ENCODE measurements at places on chromosomes 3 and 15. TPM values are rescaled to one million over a fixed set of nuclear protein-coding genes. Genes with fewer than 3 reads are reported as not detected.

GRCh38 chr3:171996178-171996817 is 43.1 kb upstream of the FNDC3B start:
- no peaks in the 10 kb centered on the region for H3K27me3 ChIP-seq
- no peaks in the 10 kb centered on the region for H3K36me3 ChIP-seq
- H3K4me3 ChIP-seq: no peak overlapping the region
- DNase-seq: no peak
- no peak overlapping the region for H3K27ac ChIP-seq

GRCh38 chr3:32284443-32285212 is 46.1 kb downstream of the CMTM8 start:
- no peak overlapping the region for H3K27ac ChIP-seq
- no peaks in the 10 kb centered on the region for H3K36me3 ChIP-seq

DNA sequence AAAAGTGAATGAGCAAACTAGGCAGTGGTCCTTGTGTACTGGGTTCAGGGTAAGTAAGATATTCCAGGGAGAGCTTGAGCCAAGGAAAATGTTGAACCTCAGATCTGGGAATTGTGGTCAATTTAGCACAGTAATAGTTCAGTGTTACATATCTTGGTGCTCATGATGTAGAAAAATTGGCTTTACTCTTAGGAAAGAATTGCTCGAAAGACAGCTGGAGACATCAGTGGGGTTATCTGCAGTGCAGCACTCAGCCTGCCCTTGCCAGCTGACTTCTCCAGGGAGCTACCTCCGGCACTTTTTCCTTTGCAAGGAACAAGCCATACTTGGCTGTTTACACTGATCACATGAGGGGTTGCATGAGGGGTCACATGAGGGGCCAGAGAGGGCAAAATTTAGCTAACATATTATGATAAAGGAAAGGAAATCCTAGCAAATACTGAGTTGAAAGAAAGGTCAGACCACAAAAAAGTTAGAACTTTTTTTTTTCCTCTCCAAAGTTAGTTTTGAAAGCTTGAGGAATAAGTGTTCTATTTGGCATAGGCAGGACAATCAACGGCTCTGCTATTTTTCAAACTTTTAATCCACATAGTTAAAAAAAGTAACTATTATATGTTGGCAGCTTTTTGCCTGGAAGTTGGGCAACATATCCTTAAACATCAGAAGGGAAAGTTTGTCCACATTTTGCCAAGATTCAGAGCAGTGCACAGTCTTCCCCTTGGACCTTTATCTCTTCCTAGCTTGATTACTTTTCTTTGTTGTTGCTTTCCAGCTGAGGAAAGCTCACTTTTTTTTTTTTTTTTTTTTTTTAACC is 92.4 kb downstream of the COL6A6 start:
- H3K4me1 ChIP-seq: no peaks in the 10 kb centered on the region
- no peak for DNase-seq
- no peak overlapping the region for H3K4me3 ChIP-seq
- no peaks in the 10 kb centered on the region for H3K36me3 ChIP-seq
- no peak overlapping the region for H3K27ac ChIP-seq

GRCh38 chr3:158663246-158663645 is 9.2 kb downstream of the LXN start:
- H3K27me3 ChIP-seq: no peaks in the 10 kb centered on the region
- H3K4me1 ChIP-seq: no peaks in the 10 kb centered on the region
- H3K4me3 ChIP-seq: no peak overlapping the region
- peaks cover 32% of the 10 kb centered on the region for H3K36me3 ChIP-seq
- H3K27ac ChIP-seq: no peak overlapping the region
- DNase-seq: no peak

DNA sequence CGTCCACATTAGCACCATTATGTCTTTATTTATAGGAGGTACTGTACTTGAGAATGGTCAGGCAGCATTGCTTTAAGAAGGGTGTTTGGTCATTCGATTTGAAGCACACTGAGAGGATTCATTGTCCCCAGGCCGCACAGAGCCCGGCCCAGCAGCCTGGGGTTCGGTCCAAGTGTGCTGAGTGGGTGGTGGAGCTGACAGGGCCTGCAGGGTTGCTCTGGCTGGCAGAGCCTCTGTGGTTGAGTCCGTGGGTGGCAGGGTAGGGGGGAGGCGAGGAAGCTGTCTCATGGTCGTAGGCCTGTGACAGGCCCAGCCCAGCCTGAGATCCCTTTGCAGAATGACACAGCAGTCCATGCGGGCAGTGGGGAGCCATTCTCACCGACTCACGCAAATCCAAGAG is 227.7 kb upstream of the TOPAZ1 start:
- no peaks in the 10 kb centered on the region for H3K27me3 ChIP-seq
- no peaks in the 10 kb centered on the region for H3K36me3 ChIP-seq
- DNase-seq: no peak
- H3K27ac ChIP-seq: no peak overlapping the region
- no peaks in the 10 kb centered on the region for H3K4me1 ChIP-seq
- H3K4me3 ChIP-seq: no peak overlapping the region

ZNF710 gene
- total RNA-seq: 43.5 TPM

GRCh38 chr3:21229426-21230135 is 521.4 kb downstream of the ZNF385D start:
- no peaks in the 10 kb centered on the region for H3K4me1 ChIP-seq
- DNase-seq: no peak
- no peak overlapping the region for H3K27ac ChIP-seq

DNA sequence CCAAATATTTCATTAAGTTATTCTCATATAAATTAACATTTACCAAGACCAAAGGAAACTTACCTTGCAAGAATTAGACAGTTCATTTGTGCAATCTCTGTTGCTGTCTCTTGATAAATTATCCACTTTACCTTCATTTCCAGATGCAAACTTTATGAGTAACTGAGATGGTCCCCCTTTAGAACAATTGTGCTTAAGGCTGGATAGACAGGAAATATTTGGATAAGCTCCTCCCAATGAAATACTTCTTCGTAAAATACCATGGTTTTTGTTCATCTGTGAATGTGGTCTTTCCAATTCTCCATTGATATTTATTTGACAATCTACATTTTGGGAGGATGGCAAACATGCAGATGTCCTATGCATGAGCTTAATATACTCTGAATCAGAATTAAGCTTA is 78.2 kb downstream of the NEDD4 start:
- DNase-seq: no peak
- no peaks in the 10 kb centered on the region for H3K36me3 ChIP-seq
- no peak overlapping the region for H3K4me3 ChIP-seq
- no peaks in the 10 kb centered on the region for H3K27me3 ChIP-seq

TMEM207 gene
- not detected for total RNA-seq

SLTM gene
- 69.8 TPM for total RNA-seq

TUSC7 gene
- not detected for total RNA-seq

- H3K36me3 ChIP-seq: no peaks in the 10 kb centered on the region
- H3K27me3 ChIP-seq: no peaks in the 10 kb centered on the region
- H3K27ac ChIP-seq: no peak overlapping the region
- no peaks in the 10 kb centered on the region for H3K4me1 ChIP-seq
- H3K4me3 ChIP-seq: no peak overlapping the region
- no peak for DNase-seq
These were observed 80.1 kb downstream of the SLC6A1 start for GRCh38 chr3:11072631-11073030.

DNA sequence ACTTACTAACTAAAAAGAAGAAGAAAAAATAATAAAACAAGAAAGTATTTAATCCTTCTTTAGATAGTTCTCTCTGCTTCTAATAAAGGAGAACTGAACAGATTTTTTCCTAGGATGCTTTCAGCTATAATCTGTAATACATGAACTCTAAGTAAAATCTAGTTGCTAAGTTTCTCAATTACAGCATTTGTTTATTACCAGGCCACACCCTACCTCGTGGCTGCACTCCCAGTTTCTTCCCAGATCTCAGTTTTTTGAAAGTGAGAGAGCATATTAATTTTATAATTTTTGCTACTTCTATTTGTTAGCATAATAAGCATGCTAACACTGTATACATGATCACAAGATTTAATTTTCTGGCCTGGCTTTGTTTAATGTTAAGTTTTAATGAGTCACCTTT is 258.3 kb downstream of the IL5RA start:
- no peaks in the 10 kb centered on the region for H3K36me3 ChIP-seq
- peaks cover 2% of the 10 kb centered on the region for H3K27me3 ChIP-seq
- no peak for DNase-seq

DNA sequence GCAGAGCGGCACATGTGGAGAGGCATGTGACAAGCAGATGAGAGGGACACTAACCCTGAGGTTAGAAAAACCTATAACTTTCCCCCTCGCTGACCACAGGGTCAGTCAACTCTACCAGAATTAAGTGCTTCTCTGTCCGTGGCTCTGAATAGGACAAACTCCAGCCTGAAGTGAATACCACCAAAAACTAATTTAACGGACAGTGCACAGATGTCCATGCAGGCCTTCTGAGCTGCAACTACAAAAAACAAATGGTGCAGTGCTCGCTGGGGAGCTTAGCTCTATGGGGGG is 59.3 kb downstream of the ADCY5 start:
- no peaks in the 10 kb centered on the region for H3K4me1 ChIP-seq
- no peaks in the 10 kb centered on the region for H3K36me3 ChIP-seq
- no peak overlapping the region for H3K4me3 ChIP-seq
- H3K27me3 ChIP-seq: peaks cover 7% of the 10 kb centered on the region
- H3K27ac ChIP-seq: no peak overlapping the region
- no peak for DNase-seq

- H3K4me3 ChIP-seq: no peak overlapping the region
- H3K36me3 ChIP-seq: no peaks in the 10 kb centered on the region
- DNase-seq: no peak
These were observed 8.7 kb upstream of the YEATS2 start for GRCh38 chr3:183688874-183689273.

DNA sequence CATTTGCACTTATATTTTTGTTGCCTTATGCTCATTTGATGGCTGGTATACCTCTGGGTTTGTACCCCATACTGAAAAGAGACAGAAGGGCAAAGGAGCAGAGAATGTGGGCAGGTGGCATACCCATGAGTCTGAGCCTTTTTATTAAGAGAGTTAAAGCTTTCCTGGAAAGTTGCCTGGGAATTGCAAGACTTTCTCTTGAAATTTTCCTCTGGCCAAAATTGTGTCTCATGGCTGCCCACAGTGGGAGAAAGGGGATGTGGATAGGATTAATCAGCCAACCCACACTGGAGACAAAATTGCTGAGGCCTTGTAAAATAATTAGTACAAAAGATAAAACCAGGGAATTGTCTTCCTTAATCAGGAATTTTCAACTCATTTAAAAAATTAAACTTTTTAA is 8.2 kb upstream of the NMD3 start:
- no peaks in the 10 kb centered on the region for H3K27me3 ChIP-seq
- H3K4me3 ChIP-seq: no peak overlapping the region
- H3K36me3 ChIP-seq: no peaks in the 10 kb centered on the region
- no peaks in the 10 kb centered on the region for H3K4me1 ChIP-seq

DNA sequence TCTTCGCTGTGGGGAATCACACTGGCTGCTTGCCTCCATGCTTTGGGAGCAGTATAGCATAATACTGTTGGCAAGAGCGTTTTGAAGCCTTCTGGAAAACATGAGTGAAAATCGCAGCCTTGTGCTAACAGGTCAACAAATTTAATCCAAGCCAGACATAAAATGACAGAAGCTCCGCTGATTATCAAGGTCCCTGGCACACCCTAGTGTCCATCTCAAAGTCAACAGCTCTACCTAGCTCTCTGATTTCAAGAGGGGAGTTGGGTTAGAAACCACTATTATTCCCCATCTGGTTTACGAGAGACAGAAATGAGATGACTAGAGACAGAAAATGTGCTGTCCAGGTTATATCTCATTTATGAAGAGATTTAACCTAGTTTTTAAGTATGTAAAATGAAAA is 73.6 kb upstream of the MDFIC2 start:
- no peaks in the 10 kb centered on the region for H3K27me3 ChIP-seq
- no peaks in the 10 kb centered on the region for H3K36me3 ChIP-seq
- H3K27ac ChIP-seq: no peak overlapping the region
- H3K4me1 ChIP-seq: peaks cover 16% of the 10 kb centered on the region
- DNase-seq: no peak
- no peak overlapping the region for H3K4me3 ChIP-seq

GRCh38 chr3:46845860-46846623 is 17.2 kb downstream of the MYL3 start:
- peaks cover 9% of the 10 kb centered on the region for H3K4me1 ChIP-seq
- no peaks in the 10 kb centered on the region for H3K27me3 ChIP-seq
- H3K27ac ChIP-seq: peak overlapping the region; percentile 52
- H3K4me3 ChIP-seq: peak overlapping the region; percentile 41
- H3K36me3 ChIP-seq: no peaks in the 10 kb centered on the region
- DNase-seq: no peak

NLGN1 gene
- total RNA-seq: not detected

C3orf18 gene
- 1.3 TPM for total RNA-seq

DNA sequence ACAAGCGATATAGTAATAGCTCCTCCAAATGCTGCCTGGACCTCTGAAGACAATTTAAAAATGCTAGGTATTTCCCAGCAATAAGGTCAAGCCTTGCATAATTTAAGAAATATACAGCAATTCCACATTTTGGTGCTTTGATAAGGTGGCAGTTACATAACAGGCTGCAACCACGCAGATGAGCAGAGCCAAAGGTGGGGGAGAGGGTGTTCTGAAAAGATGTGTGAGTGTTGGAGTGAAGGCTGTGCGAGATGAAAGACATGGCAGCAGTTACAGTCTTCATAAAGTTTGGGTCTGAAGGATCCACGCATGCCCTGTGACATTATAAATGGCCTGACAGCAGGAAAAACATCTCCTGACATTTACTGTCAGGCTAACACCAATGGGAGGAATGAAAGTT is 26.1 kb downstream of the CTDSPL start:
- no peak for DNase-seq
- no peak overlapping the region for H3K4me3 ChIP-seq
- no peak overlapping the region for H3K27ac ChIP-seq
- H3K27me3 ChIP-seq: 0 out of 2 replicates have a peak, but pooled peaks cover 2% of the 10 kb centered on the region
- H3K4me1 ChIP-seq: no peaks in the 10 kb centered on the region
- no peaks in the 10 kb centered on the region for H3K36me3 ChIP-seq

GRCh38 chr3:53496984-53497383 is 2.6 kb downstream of the CACNA1D start:
- H3K27ac ChIP-seq: no peak overlapping the region
- peaks cover 20% of the 10 kb centered on the region for H3K27me3 ChIP-seq
- H3K4me1 ChIP-seq: no peaks in the 10 kb centered on the region

CCR3 gene
- 0.66 TPM for total RNA-seq

DNA sequence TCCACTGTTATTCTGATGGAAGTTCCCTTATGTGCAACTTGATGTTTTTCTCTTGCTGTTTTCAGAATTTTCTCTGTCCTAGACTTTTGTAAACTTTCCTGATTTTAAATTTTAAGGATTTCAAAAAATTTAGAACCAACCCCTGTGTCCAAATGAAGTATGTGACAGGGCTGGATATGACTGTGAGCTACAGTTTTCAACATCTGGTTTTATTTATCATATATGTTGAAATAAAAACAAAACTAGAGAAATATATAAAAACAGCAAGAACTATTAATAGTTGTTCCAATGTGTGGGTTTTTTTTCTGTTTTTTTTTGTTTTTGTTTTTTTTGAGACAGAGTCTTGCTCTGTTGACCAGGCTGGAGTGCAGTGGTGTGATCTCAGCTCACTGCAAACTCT is 47.4 kb upstream of the PSMD6 start:
- no peak for DNase-seq
- H3K27ac ChIP-seq: no peak overlapping the region
- no peaks in the 10 kb centered on the region for H3K4me1 ChIP-seq
- no peak overlapping the region for H3K4me3 ChIP-seq
